Midbrain (tissue), 1 donor: ENCODE measurements at places on chromosomes 1 and 21.

DNA sequence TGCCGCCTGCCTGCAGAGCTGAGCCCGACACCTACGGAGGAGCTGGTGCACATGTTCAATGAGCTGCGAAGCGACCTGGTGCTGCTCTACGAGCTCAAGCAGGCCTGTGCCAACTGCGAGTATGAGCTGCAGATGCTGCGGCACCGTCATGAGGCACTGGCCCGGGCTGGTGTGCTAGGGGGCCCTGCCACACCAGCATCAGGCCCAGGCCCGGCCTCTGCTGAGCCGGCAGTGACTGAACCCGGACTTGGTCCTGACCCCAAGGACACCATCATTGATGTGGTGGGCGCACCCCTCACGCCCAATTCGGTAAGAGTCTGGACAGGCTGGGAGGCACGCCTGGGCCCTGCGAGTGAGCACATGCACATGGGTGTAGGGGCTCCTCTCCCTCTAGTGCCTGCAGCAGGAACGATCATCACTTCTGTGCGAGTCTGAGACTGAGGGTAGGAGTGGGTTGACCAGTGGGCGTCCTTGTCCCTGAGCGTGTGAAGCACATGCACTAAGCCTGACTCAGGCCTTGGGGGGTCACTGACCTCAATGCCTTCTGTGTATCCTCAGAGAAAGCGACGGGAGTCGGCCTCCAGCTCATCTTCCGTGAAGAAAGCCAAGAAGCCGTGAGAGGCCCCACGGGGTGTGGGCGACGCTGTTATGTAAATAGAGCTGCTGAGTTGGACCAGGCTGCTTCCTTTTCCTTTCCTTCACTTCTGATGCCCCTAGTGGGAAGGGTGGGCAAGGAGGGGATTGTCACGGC is 6.9 kb downstream of the DMAP1 start:
- DNase-seq, result no peak

DNA sequence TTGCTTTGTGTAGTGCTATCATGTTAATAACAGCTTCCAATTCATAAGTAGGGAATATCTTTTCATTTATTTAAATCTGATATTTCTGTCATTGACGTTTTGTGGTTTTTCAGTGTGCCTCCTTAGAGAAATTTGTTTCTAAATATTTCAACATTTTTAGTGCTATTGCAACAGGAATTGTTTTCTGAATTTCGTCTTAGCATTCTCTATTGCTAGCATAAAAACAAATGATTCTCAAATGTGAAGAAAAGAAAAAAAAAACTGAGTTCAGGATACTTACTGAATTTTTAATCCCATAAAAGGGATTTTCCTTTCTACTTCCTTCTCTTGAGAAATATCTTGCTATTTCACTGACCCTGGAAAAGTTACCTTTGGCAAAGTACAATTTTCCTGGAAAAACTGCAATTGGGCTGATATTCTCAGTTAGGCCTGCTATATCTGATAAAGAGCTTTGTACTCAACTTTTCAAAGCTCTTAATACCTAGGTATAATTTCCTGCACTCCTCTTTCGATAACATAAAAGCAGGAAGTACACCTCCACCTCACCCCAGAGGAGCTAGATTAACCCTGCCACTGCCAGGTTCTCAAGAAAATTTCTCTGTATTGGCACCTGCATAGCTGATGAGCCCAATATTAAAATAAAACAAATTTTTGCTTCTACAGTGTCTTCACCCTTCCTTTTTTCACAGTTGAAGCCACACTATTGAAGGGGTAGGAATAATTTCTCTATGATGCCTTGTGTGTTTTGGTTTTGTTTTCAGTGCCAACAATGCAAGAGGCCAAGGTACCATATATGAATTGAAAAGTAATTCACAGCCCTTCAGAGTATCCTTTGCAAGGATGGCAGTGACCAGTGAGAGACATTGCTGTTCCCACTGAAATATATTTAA is 35.6 kb downstream of the PTPN14 start:
- DNase-seq, result no peak

DNA sequence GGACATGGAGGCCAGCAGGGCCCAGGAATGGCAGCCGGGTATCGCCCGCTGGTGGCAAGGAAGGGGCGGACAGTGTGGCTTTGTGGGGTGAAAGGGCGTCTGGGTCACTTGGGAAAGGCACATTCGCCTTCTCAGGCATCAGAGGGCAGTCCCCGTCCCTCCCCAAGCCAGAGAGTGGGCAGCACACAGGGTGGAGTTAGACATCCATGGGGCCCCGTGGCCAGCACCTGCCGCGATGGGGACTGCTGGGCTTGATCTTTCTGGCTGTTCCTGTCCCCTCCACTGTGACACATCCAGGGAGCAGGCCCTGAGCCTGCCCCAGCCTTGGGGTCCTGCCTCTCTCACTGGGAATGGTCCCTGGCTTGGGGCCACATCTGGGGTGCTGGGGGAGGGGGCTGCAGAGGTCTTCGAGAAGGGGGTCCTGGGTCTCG is 4.0 kb upstream of the TRPM2 start:
- no peak for DNase-seq

- DNase-seq, result no peak
Measured at GRCh38 chr1:29554208-29554778, 318.0 kb downstream of the PTPRU start.

DNA sequence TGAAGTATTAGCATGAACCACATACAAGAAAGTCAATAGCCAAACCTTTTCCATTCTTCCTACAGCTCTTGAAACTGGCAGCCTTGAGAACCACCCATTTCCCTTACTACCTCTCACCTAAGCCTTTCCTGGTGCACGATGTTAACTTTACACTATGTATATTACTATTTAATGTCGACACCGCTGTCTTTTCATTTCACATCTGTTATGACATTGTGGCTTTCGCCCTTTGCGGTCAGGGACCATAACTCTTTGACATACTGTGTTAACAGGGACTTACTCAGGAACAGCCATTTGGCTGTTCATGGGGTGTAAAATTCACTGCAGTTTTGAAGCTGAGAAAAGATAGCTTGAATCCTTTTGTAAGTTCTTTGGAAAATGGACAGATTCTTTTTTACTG is 21.1 kb upstream of the GPR88 start:
- DNase-seq, result no peak

DNA sequence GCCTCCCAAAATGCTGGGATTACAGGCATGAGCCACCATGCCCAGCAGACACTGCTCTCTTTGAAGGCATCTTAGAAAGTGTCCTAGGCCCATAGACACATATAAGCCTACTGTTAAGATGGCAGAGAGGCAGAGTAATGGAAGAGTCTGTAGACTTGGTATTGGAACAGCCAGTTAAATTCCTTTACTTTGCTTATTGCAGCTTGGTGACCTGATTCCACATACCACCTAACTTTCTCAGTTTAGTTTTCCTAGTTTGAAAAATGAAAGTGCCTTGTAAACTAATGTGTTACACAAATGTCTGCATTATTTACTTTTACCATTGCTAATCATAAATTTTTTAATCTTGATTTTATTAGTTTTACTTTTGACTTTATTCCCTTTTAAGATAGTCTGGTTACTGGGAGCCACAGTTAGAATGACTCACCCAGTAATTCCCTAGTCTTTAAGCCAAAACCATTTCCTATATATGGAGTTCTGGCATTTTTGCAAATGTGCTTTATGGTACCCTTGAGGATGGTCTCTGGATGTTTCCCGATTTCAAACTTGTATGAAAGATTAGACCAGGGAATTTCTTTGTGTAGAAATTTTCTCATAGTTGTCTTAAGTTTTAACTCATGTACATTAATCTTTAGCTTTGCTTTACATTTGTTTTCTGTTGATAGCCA is 6.4 kb downstream of the SMAP2 start:
- no peak for DNase-seq

DNA sequence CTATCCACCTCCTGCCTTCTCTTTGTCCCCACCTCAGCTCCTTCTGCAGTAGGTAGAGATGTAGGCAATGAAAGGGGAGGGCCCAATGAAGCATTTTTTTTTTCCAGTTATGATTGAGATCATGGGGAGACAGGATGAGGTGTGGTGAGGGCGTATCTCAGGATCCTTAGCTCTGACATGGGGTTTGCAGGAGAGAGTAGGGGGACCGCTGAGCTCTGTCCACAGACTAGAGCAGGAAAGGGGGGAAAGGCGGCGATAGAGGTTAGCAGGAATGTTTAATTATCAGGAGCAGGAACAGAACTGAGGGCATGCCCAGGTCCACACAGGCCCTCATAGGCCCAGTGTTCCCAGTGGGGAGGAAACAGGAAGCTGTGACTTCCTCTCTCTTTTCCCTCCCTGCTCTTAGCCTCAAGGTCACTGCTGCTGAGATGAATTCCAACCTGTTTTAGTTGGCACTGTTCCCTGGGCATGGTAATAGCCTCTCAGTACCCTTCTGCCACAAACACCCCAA is 901 bp upstream of the RXFP4 start:
- no peak for DNase-seq
